ENCODE measurements at places on chromosomes 13 and 19.

GRCh38 chr13:75220861-75221260 lies 261.1 kb downstream of the TBC1D4 start:
- no peak for DNase-seq

GRCh38 chr19:6577476-6578125 lies 13.3 kb downstream of the CD70 start:
- peak; percentile 39 for DNase-seq

DNA sequence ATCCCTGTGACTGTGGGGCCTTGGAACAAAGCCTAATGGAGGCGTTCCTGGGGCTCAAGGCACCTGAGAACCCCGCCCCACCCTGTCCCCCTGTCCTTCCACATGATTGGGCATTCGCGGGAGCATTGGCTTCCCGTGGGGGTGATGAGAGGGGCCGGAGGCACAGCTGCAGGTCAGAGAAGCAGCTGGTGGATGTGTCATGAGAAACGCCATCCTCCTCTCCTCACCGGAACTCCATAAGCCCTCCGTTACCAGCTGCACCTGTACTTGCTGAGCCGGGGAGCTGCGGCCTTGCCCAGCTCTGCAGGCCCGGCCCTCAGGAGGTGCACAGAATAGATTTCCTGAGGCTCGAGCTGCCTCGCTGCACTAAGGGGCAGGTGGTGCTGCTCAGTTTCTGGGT lies 42.0 kb downstream of the CAPN12 start:
- no peak for DNase-seq

DNA sequence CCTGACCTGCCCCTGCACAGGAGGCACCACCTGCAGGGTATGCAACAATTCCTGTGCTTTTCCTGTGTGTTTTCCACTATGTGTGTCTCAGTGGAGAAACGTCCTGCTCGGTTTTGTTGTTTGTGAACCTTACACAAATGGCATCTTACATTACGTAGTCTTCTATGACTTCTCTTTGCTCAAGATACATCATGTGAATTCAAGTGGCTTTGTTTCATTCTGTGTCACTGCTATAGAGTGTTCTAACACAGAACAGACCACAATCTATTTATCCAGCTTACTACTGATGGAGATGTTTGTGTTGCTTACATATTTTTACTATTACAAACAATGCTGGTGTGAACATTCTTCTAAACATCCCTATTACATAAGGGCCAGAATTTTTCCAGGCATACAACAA lies 97.7 kb downstream of the ANKRD10 start:
- DNase-seq: no peak

DNA sequence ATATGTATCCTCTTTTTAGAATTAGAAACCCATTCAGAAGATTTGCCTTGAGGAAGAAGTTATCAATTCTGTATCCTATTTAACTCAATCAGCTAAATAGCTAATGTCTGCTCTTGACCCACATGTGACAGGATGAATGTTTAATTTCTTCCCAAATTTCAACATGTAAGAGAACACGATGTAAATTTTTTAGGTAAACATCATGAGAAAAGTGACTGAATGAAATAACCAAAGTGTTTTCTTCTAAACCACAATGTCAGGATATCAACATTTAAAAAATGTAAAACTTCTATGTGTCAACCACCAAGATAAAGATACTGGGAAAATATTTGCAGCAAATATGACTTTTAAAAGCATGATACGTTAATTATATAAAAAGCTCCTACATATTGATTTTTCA lies 302.4 kb downstream of the DCT start:
- DNase-seq: no peak

GRCh38 chr13:98945863-98946605 lies 31.8 kb downstream of the DOCK9 start:
- DNase-seq: no peak

- no peak for DNase-seq
These were observed 258.5 kb downstream of the DLEU7 start for GRCh38 chr13:50584856-50585580.

Data from CD4-positive, alpha-beta T cell (primary cell).